Right kidney (tissue), 9 donors: ENCODE measurements at places on chromosomes 7 and 10.

DNA sequence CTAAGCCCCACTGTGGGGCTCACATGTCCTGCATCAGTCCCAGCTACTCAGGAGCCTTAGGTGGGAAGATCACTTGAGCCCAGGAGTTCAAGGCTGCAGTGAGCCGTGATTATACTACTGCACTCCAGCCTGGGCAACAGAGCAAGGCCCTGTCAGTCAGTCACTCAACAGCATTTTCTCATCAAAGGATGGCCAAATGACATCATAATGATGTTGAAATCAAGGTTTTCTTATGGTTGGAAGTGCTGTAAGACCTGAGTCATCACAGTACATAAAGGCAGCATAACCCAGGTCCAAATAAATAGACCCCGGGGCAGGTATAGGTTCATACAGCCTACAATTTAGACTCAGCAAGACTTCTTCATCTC is 341.1 kb downstream of the PARD3 start:
- DNase-seq, result no peak

GRCh38 chr10:123622381-123622780 is 43.8 kb upstream of the GPR26 start:
- DNase-seq, result no peak

GRCh38 chr7:94561841-94562514 is 52.4 kb downstream of the CASD1 start:
- no peak for DNase-seq

GRCh38 chr10:99775850-99776249 is 6.6 kb upstream of the ABCC2 start:
- no peak for DNase-seq

GRCh38 chr7:111835066-111835465 is 272.8 kb upstream of the IMMP2L start:
- no peak for DNase-seq

GRCh38 chr7:27125986-27126394 is 4.6 kb downstream of the HOXA4 start:
- DNase-seq, result no peak

DNA sequence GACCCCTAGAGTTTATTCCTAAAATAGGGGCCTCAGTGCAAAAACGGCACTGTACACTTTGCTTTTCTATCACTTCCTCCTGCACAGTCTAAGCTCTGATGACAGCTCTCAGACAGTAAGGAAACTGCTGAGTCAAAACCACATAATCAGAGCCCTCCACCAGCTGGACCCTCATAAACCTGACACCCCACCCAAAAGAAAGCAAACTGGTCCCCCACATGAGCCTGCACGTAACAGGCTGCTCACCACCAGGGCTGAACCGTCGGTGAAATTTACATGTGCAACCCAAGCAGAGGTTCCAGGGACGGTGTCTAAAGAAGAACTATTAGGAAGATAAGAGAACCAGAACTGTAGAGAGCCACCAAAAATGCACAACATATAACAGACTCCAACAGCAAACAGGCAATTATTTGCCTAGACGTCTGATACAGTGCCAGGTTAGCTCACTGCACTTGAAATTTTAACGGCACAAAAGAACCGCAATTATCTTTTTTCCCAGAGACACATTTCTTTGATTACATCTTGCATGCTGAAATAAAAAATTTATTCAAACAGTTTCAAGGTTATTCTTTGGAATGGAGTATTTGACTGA is 19.6 kb downstream of the SGMS1 start:
- DNase-seq, result no peak

DNA sequence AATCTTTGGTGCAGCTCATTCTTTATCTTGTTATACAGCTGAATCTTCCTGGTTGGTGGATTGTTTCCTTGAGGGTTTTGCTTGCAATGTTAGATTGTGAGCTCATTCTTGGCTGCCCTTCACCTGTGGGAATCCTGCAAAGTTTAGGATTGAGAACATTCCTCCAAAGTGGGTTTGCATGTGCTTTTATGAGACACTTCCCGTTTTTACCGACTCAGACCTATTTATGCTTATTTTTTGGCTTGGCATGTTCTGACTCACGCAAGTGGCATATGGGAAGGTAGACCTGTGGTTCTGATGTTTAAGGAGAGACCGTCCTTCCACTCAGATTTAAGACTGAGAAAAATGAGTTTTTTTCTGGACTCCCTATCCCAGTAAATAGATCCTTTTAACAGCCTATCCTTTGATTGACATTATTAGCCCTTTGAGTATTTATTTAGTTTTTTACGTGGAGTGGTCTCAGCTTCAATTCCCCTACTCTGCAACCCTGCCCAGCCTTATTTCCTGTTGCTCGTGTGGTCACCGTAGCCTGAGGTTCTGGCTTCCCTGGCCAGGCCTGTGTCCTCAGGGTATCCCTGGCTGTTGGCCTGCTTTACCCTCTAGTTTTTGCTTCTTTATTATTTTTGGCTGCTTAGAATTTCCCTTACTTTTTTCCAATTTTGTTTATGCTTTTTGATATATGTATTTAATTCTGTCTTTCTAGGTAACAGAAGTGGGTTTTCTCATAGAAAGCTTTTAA is 13.4 kb upstream of the PRF1 start:
- DNase-seq, result no peak

- no peak for DNase-seq
Measured at GRCh38 chr7:76352193-76352592, 6.6 kb downstream of the YWHAG start.

DNA sequence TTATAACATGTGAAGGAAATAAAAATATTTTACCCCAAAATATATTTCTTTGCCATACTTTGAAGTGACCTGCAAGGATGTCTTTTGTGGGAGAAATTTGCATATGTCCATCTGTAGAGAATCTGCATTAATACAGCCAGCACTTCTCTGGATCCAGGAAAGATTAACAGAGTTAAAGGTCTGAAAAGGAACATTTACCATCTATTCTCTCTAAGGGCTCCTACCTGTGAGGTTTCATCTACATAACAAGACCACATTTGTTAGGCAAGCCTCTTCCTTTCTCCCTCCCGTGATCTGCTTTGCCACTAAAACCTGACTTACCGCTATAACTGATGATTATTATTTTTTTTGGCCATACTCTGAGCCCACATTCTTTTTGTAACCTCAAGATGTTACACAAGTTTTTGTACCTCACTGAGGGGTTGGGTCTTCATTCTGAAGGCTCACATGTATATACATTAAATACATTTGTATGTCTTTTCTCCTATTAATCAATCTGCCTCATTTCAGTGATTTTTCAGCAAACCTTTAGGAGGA is 129.4 kb downstream of the AKR1D1 start:
- DNase-seq, result no peak
